ENCODE measurements at places on chromosomes 4 and X.

- no peak for DNase-seq
Observed at GRCh38 chr4:79325436-79325835, 425 bp downstream of the NAA11 start.

- DNase-seq = no peak
Observed at GRCh38 chrX:21394792-21395191, 20.6 kb downstream of the CNKSR2 start.

DNA sequence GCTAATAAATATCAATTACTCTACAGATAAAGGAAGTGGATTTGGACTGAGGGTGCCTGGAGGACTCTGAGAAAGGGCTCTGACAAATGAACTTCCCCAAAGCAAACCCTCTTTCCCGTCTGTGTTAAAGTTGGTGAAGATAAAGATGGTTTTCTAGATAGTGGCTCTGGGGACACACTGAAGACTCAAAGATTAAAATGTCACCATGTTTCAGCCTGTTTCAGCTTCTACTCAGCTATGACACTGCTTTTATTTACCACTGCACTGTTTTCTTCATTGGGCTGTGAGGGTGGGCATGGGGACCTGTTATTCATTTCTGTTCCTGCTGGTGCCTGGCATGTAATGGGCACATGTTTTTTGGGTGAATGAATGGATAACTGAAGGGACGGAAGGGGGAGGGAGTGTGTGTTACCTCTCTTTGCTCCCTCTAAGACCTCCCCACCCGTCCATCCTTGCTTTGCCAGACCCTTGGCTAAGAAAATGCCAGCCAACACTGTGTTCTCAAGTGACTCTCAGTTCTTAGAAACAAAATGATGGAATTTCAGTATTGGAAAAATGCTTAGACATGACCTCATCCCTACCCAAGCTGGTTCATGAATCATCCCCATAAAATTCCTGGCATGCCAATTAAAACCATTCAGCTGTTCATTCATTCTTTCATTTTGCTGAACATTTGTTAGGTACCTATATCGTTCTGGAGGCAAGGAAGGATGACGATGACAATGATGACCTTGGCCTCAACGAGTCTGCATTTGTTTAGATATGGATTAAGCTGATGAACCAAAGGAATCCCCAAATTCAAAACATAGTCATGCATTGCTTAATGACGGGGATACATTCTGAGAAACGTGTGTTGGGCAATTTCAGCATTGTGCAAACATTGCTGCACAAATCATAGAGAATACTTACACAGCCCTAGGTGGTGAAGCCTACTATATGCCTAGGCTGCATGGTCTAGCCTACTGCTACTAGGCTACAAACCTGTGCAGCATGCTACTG is 13.4 kb upstream of the STK32B start:
- no peak for DNase-seq

- no peak for DNase-seq
Observed at GRCh38 chr4:23894021-23894420, 4.2 kb upstream of the PPARGC1A start.

DNA sequence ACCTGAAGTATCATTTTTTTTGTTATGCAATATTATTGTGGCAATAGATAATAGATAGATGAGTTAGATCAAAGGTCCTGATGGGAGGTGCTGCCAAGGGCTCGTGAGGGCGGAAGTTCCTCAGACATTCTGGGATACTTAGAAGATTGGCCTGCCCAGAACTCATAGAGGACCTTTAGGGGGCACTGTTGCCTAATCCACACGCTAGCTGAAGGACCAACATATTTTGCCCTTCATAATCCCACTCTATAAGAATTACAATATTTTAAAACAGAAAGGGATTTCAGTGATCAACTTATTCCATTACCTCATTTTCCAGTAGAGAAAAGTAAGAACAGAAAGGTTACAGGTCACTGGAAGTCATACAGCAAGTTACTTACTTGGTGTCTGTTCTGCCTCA is 22.9 kb upstream of the COX7B2 start:
- no peak for DNase-seq

GRCh38 chr4:165539801-165540200 is 161.0 kb downstream of the CPE start:
- no peak for DNase-seq
